Purkinje cell (primary cell): ENCODE measurements at places on chromosomes 5 and 9. TPM values are rescaled to one million over a fixed set of nuclear protein-coding genes. Genes with fewer than 3 reads are reported as not detected.

ELAVL2 gene
- polyA plus RNA-seq = 1.5 and 14.0 TPM in 2 replicates

PCDHA13 gene
- 12.7 and 31.9 TPM in 2 replicates for polyA plus RNA-seq

IL13 gene
- polyA plus RNA-seq = not detected in 2 replicates

GABRA1 gene
- 1,009 and 1,123 TPM in 2 replicates for polyA plus RNA-seq

CERCAM gene
- polyA plus RNA-seq = 0.14 and 1.6 TPM in 2 replicates

ACER2 gene
- not detected in 2 replicates for polyA plus RNA-seq

RIGI gene
- 2.7 and 4.1 TPM in 2 replicates for polyA plus RNA-seq

SLCO6A1 gene
- not detected in 2 replicates for polyA plus RNA-seq

CDC20B gene
- polyA plus RNA-seq = 0.21 TPM in 1 of 2 replicates, not detected in the other

TRPM3 gene
- polyA plus RNA-seq = 7.1 and 7.8 TPM in 2 replicates

PCDHGC4 gene
- 0.22 and 4.5 TPM in 2 replicates for polyA plus RNA-seq

ZNF300 gene
- 2.6 and 4.3 TPM in 2 replicates for polyA plus RNA-seq

MEIKIN gene
- polyA plus RNA-seq = 0.85 and 1.3 TPM in 2 replicates

NRARP gene
- not detected in 2 replicates for polyA plus RNA-seq

INSL6 gene
- polyA plus RNA-seq = 2.3 TPM in 1 of 2 replicates, not detected in the other

ABO gene
- polyA plus RNA-seq = 0.10 TPM in 1 of 2 replicates, not detected in the other

RNF208 gene
- 2.6 and 5.0 TPM in 2 replicates for polyA plus RNA-seq

CCNG1 gene
- polyA plus RNA-seq = 40.1 and 63.4 TPM in 2 replicates

FBXL7 gene
- not detected in 2 replicates for polyA plus RNA-seq

ITGA1 gene
- 2.2 and 8.4 TPM in 2 replicates for polyA plus RNA-seq

TAF11L12 gene
- not detected in 2 replicates for polyA plus RNA-seq

FOXD4L5 gene
- polyA plus RNA-seq = not detected in 2 replicates

STPG3 gene
- not detected in 2 replicates for polyA plus RNA-seq

ATOX1 gene
- 348 and 419 TPM in 2 replicates for polyA plus RNA-seq

INSYN2B gene
- 2.0 and 2.6 TPM in 2 replicates for polyA plus RNA-seq

DMRTA1 gene
- polyA plus RNA-seq = 0.05 TPM in 1 of 2 replicates, not detected in the other

SAPCD2 gene
- polyA plus RNA-seq = 0.24 TPM in 1 of 2 replicates, not detected in the other

SLCO4C1 gene
- 0.90 and 1.6 TPM in 2 replicates for polyA plus RNA-seq

SPINK13 gene
- polyA plus RNA-seq = 1.2 TPM in 1 of 2 replicates, not detected in the other

FGF1 gene
- polyA plus RNA-seq = 4.4 and 14.2 TPM in 2 replicates

C5orf22 gene
- polyA plus RNA-seq = 30.2 and 34.2 TPM in 2 replicates

C7 gene
- 0.28 TPM in 1 of 2 replicates, not detected in the other for polyA plus RNA-seq

LHX3 gene
- not detected in 2 replicates for polyA plus RNA-seq

POU5F2 gene
- polyA plus RNA-seq = 0.14 and 0.31 TPM in 2 replicates

LURAP1L gene
- 3.2 and 3.6 TPM in 2 replicates for polyA plus RNA-seq

DDX46 gene
- polyA plus RNA-seq = 33.1 and 35.5 TPM in 2 replicates

FGFR4 gene
- polyA plus RNA-seq = not detected in 2 replicates

VAV2 gene
- 0.12 and 0.39 TPM in 2 replicates for polyA plus RNA-seq

KIF27 gene
- polyA plus RNA-seq = 5.7 and 9.6 TPM in 2 replicates
